ENCODE measurements at places on chromosomes 16 and 17.
A peak's percentile ranks its signal among the peaks of the same experiment; 100 is the strongest.

DNA sequence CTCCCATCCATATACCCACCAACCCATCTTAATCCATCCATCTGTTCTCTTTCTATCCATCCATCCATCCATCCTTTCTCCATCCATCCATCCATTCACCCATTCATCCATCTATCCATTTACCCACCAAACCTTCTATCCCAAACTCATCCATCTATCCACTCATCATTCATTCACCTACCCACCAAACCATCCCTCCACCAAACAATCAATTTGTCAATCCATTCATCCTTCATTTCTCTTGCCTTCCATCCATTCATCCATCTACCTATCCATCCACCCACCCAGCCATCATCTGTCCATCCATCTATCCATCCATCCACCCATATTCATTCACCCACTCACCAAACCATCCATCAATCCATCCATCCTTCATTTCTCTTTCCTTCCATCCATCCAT, 44.6 kb upstream of the CIBAR2 start:
- no peak for DNase-seq

GRCh38 chr17:82560802-82561428, 41.4 kb downstream of the FOXK2 start:
- DNase-seq = no peak

- DNase-seq = no peak
These were observed 28.7 kb downstream of the MEAK7 start for GRCh38 chr16:84475643-84476240.

DNA sequence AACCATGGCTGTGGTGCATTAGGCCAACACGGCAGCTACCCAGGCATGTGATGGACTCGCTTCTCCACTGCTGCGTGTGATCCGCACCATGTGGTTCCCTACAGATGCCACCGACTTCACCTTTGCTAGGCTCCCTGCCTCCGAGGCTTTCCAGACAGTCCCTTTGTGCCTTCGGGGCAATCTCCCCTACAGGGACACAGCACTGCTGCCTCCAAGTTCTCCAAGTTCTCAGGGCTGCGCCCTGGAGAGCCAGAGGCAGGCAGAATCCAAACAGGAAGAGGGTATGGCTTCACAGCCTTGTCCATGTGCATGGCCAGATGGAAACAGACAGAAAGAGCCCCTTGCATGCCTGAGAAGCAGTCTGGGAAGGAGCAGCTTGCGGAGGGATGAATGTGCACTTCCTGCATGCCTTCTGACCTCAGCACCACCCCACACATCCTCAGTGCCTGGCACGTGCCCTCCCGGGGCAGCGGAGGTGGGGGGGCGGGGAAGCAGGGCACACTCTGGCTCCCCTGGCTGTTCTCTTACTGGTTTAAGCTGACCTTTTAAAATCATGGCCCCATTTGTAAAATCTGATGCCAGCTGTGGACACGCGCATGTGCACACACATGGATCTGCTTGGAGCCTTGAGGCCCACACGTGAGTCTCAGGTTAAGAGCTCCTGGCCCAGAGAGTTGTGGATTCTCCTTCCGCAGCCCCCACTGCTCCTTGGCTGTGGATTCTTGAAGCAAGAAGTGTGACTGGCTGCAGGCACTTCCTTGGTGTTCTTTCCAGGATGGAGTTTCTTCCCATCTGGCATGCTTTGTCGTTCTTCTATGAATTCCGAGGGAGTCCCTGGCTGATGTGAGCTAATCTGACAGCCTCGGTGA, 55.3 kb upstream of the MTSS2 start:
- no peak for DNase-seq

- no peak for DNase-seq
These were observed 12.7 kb downstream of the SLC35B1 start for GRCh38 chr17:49694847-49695697.

- DNase-seq = no peak
These were observed 1.8 kb upstream of the RBFOX3 start for GRCh38 chr17:79612468-79613194.

- no peak for DNase-seq
These were observed 34.6 kb upstream of the CCDC182 start for GRCh38 chr17:57779706-57780105.

GRCh38 chr16:14486520-14487303, 143.3 kb downstream of the PARN start:
- DNase-seq = no peak

DNA sequence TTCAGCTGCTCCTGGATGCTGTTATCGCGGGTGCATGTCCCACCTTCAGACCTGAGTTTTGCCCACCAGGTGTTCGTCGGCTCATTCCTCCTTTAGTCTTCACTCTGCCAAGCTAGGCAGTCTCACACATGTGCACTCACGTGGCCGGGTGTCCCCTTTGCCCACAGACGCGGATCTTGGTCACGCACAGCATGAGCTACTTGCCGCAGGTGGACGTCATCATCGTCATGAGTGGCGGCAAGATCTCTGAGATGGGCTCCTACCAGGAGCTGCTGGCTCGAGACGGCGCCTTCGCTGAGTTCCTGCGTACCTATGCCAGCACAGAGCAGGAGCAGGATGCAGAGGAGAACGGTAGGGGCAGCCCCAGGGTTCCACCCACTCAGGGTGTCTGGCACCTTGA, 133.1 kb downstream of the ABCC6 start:
- no peak for DNase-seq

- no peak for DNase-seq
These were observed 22.7 kb downstream of the SLC6A4 start for GRCh38 chr17:30212750-30213149.

DNA sequence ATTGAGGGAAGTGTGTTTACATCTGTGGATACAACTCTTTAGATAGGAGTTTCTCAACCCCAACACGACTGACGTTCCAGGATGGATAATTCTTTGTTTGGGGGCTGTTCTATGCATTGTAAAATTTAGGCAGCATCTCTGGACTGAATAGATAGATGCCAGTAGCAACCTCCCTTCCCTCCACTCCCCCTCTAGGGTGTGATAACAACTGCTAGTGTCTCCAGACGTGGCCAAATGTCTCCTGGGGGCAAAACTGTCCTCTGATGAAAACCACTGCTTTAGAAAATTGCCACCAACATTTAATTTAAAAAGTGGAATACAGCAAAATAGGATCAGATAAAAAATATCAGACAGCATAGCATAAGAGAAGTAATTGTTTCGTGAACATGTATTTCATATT, 79.9 kb downstream of the HS3ST3A1 start:
- DNase-seq = no peak

DNA sequence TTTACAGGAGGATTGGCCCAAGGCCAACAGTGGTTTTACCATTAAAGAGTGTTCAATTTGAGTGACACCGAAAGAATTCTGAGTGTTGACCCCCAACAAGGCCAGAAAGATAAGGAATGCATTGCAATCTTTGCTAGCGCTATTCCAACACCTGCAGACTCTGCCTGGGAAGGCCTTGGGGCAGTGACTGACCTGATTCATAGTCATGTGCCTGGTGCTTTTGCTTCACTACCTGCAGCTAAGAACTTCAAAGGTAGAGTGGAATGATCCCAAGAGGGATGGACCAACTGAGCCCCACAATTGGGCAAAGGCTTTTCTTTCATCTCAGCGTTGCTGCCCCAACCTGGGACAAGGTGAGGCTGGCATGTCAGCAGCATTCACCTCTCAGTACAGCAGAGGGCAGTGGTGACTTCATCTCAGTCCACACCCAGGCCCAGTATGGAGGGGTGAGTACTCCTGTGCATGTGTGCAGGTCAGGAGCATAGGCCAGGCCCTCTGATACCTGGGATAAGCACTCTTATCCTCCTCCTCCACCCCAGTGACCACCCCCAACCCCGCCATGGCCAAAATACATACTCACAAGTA, 149.6 kb upstream of the GNAO1 start:
- DNase-seq = peak; percentile 67

DNA sequence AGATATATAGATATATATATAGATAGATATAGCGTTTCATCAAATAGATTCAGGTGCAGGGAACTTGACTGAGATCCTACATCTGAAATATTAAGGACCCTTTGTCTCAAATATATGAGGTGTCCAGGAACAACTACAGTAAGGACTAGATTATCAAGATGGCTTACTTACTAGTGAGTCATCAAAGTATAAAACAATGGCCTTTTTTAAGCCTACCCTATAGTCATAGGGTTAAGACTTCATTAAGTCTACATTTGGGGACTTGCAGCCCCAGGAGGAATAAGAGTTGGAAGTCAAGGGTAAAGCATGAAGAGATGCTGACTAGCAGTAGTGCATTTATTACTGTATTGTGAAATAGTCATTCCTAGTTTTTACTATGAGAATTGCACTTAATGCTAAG, 1023.4 kb downstream of the CDH11 start:
- DNase-seq = no peak

GRCh38 chr16:4364196-4365013, 7.2 kb upstream of the VASN start:
- no peak for DNase-seq

DNA sequence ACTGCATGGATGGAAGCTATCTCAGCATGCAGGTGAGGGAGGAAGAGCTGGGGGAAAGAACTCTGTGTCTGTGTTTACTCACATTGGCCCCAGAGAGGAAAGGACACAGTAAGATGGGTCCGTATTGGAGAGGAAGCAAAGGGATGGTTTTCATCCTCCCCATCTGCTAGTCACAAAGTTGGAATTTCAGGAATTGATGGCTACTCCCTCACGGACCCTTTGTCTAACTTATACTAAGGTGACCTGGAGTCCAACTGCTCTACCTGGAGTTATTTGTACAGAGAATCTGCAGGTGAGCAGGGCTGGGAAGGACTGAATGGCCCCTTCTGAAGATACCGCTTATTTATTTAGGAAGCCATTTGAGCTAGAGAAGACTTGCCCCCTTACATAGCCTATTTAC, 55.1 kb downstream of the WNT3 start:
- DNase-seq = no peak

DNA sequence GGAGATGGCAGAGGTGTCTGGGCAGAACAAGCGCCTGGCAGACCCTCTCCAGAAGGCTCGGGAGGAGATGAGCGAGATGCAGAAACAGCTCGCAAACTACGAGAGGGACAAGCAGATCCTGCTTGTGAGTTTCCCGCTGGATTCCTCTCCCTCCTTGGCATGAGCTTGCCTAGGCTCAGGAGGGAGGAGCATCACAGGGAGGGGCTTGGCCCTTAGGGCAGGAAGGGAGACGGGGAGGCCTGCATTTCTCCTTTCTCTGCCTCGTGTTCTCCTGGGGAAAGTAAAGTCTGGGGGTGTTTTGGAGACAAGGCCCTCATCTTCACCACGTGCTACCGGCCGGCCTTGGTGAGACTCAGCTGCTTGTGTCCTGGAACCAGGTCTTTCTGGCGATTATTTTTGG, 18.0 kb upstream of the DBNDD1 start:
- DNase-seq = no peak

DNA sequence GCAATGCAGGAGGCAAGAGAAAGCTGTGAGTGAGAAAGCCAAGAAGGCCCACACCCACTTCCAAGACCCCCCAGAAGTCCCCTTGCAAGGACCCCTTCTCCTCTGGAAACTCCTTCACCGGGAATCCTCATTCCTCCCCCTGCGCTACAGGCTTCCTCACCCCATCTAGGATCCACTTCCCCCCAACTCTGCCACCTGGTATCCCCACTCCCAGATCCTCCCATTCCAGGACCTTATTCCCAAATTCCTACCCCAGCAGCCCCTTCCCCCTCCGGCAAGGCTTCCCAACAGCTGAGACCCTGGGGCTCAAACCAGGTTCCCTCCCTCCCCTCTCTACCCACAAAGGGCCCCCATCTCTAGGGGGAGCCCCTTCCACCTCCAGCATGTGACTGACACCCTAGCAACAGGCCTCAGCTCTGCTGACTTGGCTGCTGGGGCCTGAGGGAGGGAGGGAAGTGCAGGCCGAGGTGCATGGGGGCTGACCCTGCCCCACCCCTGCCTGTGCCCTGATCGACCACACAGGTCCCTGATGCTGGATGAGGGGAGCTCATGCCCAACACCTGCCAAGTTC, 2.1 kb downstream of the HSF4 start:
- no peak for DNase-seq

DNA sequence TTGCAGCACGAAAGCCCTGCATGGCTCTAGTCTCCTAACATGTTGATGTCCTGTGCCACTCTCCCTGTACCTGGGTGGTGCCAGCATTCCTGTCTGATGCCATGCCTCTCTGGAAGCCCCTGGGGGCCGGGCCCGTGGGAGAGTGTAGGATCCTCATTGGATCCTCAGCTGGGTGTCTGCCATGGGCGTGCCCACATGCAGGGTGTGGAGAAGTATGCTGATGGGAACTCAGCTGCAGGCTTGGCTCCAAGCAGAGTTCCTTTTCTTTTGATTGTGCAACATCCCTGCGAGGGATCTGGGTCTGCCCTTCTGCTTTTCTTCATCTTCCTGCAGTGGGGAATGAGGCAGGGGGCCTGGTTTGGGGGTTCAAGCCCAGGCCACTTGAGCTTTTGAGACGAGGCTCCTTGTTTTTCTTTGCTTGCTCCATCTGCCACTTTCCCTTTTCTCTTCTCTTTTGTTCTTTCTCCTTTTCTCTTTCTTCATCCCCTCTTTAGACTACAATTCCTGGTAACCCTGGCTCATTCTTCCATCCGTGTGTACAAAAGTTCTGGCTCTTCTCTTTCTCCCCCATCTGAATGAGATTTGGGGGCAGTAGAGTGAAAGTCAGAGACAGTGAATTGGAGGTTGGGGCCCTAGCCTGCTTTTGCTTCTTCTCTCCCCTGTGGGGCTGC, 32.9 kb downstream of the KSR1 start:
- DNase-seq = no peak

- DNase-seq = no peak
These were observed 9.8 kb upstream of the SMIM5 start for GRCh38 chr17:75623386-75623785.

DNA sequence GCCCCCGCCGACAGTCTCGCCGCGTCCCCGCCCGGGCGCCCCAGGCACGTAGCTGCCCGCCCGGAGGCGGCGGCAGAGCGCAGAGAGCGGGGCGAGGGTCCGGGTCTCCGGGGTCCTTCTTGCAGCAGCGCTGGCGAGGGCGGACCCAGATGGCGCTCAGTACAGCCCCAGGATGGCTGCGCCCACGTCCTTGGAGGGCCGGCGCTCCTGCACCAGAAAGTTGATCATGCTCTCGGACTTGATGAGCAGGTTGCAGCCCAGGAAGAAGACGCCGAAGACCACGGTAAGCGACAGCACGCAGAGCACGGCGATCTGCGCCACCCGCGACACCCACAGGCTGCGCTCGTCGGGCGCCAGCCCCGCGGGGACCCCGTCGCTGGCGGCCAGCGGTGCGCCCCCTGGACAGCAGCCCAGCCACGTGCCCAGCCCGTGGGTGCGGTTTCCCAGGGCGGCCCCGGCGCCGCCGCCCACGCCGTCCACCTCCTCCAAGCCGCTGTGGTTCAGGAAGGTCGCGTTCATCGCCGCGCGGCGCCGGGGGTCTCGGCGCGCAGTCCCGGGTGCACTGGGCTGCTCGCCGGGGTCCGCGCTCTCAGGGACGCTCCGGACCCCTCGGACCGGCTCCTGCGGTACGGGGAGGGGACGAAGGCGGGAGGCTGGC, 435 bp downstream of the RPRML start:
- no peak for DNase-seq

GRCh38 chr16:4200000-4200780, 41.7 kb downstream of the SRL start:
- no peak for DNase-seq

GRCh38 chr16:68401871-68402747, 46.2 kb downstream of the SMPD3 start:
- no peak for DNase-seq

- DNase-seq = no peak
These were observed 4.8 kb downstream of the CD2BP2 start for GRCh38 chr16:30350134-30350871.

GRCh38 chr16:11121914-11122692, 133.9 kb downstream of the SOCS1 start:
- no peak for DNase-seq
